ENCODE measurements at places on chromosomes 4 and X.

GRCh38 chr4:16443504-16444088 is 217.3 kb upstream of the TAPT1 start:
- DNase-seq: no peak

DNA sequence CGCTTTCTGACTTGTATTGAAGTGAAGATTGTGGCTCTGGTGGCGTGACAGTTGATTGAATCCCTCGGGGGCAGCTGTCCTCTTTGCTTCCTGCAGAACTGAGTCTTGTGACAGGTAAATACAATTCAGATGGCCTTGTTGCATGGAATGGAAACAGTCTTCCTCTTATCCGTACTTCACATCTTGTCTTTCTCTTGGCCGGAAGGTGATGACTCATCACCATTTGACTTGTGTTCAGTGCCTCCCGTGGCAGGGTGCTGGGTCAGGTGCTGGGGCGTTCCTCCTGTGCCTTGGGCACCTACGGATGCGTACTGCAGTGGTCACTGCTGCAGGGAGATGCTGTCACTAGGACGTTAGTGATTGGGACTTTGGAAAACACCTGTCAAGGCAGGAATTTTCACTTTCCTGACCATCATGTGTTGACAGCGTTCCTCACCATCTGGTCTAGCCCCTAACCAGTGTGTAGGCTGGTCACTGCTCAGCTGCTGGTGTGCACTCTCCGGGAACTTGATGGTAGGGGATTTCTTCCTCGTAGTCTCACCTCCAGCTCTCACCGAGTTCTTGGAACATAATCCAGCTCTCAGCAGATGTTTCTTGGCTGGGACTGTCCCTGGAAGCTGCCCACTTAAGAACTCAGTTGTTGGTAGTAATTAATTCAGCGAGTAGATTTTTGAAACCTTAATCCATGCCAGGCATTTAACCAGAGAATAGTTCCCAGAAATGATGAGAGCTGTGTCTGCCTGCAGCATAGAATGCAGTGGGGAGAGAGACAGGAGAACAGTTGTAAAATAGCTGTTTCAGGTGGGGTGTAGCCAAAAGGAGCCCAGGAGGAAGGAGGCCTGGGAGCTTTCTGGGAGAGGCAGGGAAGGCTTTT is 7.2 kb downstream of the TBC1D14 start:
- DNase-seq: no peak

- DNase-seq: no peak
Measured at GRCh38 chr4:142226014-142226413, 589.6 kb downstream of the IL15 start.

DNA sequence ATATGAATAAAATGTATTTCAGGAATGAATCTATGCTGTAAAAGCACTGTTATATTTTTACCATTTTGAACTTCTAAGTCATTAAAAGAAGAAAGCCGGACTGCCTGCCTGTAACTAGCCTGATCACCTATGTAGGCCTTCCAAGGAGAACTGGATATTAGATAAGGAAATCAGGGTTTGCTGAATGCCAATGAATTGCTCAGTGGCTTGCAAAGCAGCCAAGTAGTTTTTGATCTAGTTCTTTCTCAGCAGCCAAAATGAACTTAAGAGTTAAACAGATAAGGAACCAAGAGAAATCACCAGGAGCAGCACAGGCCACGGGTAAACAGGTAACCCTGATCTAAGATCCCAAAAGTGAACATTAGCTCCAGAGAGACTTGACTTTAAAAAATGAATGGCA is 3.3 kb downstream of the ANXA5 start:
- DNase-seq: no peak

- no peak for DNase-seq
Measured at GRCh38 chr4:26912069-26912468, 51.4 kb downstream of the STIM2 start.

- no peak for DNase-seq
Measured at GRCh38 chrX:117973110-117973807, 143.4 kb downstream of the KLHL13 start.

- DNase-seq: no peak
Measured at GRCh38 chrX:150833454-150834056, 64.9 kb downstream of the CD99L2 start.

DNA sequence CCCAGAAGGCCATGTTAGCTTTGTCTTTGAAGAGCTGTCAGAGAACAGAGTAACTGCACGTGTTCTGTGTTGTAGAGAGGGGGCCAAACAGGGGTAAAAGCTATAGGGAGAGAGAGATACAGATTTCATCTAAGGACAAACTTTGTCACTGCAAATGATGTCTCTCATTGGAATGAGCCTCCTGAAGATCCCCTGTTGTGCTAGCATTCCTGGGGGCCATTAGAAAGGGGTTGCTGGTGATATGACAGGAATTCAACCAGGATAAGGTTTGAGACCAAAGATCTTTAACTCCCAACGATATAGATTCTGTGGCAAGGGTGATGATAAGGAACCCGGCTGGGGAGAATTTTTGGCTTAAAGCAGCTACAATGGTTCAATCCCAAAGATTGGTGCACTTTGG is 16.8 kb downstream of the MID1 start:
- DNase-seq: no peak

DNA sequence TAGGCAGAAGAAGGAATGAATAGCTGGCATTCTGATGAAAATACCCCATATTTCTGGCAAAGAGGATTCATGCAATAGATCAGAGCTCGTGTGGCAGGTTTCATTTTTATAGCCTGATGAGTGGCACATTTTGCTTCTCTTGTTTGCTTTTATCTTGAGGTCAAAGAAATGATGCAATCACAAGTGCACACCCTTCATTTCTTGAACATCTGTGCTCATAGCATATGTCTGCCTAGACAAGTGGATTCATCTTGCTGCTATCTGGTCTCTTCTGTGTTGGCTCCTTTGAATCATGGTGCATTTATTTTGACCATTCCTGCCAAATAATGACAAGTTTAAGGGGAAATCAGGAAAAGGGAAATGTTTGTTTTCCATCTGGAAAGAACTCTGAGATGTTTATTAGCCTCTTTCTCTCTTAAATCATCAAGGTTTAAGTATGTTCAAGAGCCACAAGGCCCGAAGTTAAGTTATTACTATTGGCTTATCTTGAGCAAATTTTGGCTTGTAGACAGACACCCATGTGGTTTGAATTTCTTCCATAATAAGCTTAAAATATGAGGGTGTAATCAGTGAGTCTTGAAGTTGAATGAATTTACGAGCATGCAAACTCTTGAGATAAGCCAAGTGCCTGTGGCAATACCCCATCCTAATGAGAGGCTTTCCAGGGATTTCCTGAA is 59.3 kb upstream of the HS3ST1 start:
- DNase-seq: no peak

DNA sequence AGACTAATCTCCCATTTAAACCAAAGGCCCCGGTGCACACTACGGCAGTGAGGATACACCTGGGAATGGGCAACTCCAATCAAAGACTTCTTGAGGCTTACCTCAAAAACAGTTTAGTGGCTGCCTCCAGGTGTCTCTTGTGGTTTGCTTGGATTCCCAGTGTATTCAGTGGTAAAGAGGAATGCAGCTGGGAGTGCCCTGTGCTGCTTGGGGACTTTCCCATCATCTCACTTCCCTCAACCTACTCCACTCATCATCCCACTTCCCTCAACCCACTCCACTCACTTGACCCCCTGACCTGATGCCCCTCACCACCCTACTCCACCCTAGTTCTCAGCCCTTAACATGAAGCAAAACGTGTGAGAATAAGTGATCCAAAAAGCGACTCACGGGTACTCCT is 177.3 kb upstream of the ETNPPL start:
- no peak for DNase-seq

DNA sequence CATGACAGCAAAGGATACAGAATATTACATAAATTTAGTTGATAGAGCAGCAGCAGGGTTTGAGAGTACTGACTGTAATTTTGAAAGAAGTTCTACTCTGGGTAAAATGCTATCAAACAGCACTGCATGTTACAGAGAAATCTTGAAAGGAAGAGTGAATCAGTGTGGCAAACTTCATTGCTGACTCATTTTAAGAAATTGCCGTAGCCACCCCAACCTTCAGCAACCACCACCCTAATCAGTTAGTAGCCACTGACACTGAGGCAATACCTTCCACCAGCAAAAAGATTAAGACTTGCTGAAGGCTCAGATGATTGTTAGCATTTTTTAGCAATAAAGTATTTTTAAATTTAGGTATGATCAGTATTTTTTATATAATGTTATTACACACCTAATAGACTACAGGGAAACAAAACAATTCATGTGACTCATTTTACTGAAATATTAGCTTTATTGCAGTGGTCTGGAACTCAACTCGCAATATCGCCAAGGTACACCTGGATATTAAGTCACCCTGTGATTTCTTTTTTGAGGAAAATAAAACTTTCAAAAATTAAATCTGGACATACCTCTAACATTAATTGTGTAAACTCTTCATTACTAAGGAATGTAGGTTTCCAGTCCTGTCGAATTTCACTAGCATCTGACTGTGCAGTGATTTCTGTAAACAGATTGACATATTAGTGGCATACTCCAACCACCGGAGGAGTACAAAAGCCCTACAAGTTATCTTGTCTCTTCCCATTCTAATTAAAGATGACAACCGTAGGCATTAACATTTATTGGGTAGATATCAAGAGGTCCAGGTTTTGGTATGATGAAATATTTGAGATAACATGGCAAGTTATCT is 71.1 kb downstream of the CLOCK start:
- DNase-seq: no peak

- DNase-seq: no peak
Measured at GRCh38 chr4:155879767-155880166, 13.7 kb upstream of the ASIC5 start.

DNA sequence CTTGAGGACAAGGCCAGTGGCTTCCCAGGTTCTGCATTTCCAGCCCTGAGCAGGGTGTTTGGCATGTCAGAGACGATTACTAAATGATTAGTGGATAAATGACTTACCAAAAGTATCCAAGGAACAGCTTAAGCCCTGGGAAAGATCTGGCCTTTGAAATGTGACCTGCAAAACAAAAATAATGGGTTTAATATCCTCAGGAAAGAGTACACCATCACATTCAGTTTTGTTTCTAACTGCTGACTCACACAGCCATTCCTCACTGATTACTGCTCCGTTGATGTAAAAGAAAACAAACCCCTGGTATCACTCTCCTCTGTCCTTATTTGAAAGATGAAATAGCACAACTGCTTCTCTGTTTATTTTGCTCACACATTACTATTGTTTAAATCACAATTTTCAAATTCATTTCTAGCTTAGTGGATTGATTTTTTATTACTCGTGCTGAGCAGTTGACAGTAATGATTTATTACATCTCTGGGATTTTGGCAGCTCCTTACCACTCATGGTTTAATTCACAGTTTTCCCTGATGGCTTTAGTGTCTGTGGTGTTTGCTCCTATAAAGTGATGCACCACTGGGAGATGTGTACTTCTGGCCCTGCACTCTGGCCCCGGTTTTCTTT is 117.0 kb downstream of the CBLL2 start:
- no peak for DNase-seq

- DNase-seq: no peak
Measured at GRCh38 chr4:124199755-124200154, 512.8 kb downstream of the ANKRD50 start.

DNA sequence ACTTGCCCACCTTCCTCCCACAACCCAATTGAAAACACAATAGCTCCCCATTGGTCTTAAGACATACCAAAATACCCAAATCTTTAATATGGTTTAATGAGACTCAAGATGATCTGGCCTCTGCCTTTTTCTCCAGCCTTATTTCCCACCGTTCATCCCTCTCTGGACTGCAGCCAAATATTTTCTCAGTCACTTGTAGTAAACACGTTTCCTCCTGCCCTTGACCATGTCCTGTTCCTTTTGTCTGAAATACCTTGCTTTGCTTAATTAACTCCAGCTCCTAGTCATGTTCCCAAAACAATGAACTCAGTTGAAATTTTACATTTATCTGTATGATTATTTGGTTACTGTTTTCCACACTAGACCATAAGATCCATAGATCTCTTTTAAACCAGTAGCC is 8.4 kb upstream of the NUP54 start:
- DNase-seq: no peak

GRCh38 chrX:19673375-19674040 is 158.2 kb upstream of the MAP3K15 start:
- no peak for DNase-seq

GRCh38 chr4:37441231-37442061 is 196.9 kb downstream of the NWD2 start:
- DNase-seq: no peak

GRCh38 chr4:105710012-105710600 is 1.5 kb downstream of the GSTCD start:
- no peak for DNase-seq

GRCh38 chr4:10385994-10386394 is 71.2 kb downstream of the ZNF518B start:
- no peak for DNase-seq

DNA sequence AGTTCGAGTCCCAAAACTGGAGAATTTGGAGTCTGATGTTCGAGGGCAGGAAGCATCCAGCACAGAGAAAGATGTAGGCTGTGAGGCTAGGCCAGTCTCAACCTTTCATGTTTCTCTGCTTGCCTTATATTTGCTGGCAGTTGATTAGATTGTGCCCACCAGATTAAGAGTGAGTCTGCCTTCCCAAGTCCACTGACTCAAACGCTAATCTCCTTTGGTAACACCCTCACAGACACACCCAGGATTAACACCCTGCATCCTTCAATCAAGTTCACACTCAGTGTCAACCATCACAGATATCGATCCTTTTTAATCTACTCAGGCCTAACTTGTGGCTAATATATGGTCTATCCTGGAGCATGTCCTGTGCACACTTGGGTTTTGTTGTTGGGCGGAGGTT is 18.0 kb upstream of the MAEA start:
- DNase-seq: no peak

- peak; percentile 57 for DNase-seq
Measured at GRCh38 chr4:38179690-38180377, 219.6 kb downstream of the PTTG2 start.
